ENCODE measurements at places on chromosomes 2 and 18.

- DNase-seq = peak; percentile 88
Measured at GRCh38 chr2:86079981-86080911, 25.4 kb downstream of the POLR1A start.

DNA sequence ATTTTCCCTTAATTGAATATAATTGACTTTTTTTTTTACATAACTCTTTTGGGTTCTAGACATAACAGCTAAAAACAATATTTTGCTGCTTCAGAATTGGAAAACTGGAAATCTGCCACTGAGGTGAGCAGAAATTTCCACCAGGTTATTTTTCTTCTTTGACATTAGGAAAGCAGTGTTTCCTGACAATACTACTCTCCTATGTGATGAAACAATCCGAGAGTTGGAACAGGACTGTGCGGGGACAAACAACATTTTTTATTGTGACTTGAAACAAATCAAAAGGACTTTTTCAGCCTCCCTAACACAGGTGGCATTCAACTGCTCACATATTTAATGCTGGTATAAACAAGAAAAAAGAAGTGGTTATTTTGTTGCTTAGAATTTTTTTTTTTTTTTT, 237.2 kb downstream of the RNF152 start:
- DNase-seq = no peak

DNA sequence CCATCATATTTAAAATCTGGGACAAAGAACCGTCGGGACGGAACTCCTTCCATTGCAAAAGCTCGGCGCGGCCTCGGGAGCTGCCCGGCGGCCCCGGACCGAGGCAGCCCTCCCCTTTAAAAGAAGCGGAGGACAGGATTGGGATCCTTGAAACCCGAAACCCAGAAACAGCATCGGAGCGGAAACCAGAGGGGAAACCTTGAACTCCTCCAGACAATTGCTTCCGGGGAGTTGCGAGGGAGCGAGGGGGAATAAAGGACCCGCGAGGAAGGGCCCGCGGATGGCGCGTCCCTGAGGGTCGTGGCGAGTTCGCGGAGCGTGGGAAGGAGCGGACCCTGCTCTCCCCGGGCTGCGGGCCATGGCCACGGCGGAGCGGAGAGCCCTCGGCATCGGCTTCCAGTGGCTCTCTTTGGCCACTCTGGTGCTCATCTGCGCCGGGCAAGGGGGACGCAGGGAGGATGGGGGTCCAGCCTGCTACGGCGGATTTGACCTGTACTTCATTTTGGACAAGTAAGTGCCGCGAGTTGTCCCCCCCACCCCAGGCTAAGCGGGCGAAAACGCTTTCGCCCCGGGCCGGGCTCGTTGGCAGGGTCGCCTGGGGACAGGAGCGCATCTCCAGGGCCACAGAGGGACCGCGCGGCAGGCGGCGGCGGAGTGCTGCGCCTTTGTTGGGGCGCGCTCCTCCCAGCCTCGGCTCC, at the start of gene ANTXR1:
TSS of gene ANTXR1 (plus strand) at position 38 of the 698 bp plus-strand sequence. CDS start at position 359, 321 bp downstream.
- DNase-seq = peak; percentile 43

- DNase-seq = peak; percentile 11
Measured at GRCh38 chr18:46868169-46868921, 49.0 kb downstream of the PIAS2 start.

GRCh38 chr2:72797740-72798139, 28.1 kb downstream of the EXOC6B start:
- DNase-seq = no peak

DNA sequence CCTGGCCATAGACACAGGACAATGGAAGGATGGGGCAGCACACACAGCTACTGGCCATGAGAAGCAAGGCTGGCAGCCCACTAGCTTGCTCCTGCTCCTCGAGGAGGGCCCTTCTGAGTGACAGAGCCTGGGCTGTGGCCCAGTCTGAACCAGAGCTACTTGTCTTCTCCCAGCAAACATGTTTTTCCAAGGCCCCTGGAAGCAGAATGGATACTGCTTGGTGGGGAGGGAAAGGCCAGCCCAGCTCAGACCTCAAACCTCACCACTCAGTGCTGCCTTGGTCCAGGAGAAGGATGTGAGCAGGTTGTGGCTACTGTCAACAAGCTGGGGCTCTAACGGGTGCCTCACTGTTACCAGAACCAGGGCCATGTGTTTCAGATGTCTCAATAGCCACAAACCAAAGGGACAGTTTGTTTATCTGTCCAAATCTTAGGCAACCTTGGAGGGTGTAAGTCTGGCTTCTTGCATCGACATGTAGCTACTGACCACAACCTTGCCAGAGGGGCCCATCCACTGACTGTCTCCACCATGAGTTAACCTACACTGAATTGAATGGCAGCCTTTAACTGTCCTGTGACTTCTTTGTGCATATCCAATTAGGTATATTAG, 98.6 kb downstream of the TGFA start:
- peak; percentile 84 for DNase-seq

DNA sequence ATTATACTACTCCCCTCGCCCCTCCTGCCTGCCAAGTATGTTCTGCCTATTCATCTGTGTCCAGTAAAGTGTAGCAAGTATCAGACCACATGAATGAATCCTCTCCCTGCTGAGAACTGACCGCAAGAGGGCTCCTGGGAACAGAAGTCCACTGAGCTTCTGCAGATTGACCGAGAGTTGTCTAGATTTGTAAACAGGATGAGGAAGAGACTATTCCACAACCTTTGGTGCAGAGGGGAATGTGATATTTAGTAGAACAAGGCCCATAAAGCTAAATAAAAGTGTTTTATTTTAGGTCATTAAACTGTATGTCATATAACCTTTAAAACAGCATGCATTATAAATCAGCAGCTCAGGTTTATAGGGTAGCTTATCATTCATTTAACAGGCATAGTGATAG, 377.0 kb downstream of the DCC start:
- peak; percentile 1 for DNase-seq

- DNase-seq = no peak
Measured at GRCh38 chr2:100664021-100664755, 101.4 kb downstream of the PDCL3 start.

DNA sequence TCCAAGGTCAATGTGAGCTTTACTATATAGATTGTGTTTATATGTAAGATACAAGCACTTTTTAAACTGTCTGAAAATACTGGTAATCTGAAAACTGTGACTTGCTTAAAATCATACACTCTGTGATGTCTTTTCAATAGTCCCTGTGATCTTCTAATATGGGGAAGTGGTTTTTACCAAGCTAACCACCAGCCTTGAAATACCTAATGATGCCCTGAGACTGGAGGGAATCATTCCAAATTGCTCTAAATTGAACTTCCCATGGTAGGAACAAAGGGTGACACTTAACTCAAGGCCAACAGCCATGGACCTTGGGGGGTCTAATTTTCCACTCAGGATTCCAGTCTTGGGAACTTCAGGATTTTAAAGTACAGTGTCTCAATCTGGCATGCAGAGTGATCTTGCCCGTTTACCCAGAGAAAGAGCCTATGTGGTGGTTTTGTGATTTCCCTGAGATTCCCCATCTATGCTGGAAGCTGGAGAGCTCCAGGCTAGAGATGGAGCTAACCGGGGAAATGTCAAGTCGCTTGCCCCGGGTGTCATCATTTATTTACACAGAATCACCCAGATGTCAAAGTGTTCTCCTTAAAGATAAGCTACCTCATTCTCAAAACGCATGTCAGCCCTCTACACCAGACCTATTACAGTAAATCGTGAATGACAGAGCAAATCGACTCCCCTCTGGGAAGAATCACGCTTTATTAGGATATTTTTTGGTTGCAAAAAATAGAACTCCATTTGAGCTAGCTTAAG, 198.5 kb downstream of the SP3 start:
- peak; percentile 54 for DNase-seq

DNA sequence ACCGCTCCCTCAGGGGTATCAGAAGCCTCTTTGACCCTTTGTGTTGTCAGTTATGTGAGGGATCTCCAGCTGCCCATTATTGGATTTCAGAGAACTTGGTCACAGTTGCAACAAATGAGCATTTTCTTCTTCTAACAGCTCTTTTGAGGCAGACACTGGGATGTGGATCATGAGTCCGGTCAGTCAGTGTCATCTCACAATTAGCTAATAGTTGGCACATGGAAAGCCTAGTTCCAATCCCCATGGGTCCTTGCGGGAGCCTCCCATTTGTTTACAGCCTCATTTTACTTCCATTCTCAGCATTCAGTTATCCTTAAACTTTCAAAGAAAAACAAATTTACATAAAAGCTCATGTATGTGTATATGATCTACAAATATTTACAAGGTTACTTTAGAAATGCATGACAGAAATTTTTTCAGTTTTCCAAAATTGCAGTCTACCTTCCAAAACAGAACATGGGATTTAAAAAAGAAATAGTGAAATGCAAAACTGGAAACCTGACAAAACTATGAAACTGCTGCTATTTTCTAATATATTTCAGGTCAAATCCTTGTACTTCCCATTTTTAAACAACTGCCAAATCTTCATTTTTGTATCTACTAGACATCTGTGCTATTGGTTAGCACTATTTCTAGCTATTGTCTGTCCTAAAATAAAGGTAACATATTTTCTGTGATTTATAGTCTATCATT, 547.1 kb upstream of the ZEB2 start:
- no peak for DNase-seq

DNA sequence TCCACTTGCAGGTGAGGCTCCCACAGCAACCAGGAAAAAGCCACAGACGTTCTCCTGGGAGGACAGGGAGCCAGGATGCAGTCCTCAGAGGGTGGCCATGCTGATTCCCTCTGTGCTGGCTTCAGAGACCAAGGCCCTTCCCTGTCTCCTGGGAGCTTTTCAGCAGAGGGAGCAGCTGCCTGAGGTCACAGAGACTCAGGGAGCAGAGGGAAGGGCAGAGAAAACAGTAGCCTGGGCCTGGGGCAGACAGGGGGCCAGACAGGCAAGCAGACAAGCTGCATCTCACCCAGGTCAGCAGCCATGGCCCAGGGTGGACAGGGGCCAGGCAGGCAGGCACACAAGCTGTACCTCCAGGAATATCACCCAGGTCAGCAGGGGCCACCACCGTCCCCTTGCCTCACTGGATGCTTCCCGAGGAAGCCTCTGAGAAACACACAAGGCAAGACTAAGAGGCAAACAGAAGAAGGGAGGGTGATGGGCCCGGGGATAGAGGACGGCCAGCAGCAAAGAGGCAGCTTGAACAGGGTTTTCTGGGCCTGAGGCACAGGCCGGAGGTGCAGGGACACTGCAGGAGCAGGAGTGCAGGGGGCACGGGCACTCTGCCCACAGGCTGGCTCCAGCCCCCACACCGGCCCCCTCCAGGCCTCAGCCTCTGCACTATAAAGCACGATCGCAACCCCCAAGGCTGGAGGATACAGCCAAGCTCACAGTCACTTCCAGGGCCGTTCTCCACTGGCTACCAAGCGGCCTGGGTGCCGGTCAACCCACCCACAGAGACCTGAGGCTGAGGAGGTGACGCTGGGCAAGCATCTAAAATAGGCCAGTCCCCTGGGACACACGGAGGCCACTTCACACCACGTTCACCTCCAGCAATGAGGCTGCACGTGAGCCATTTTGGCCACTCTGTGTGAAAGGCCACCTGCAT, 6.1 kb downstream of the SLC66A2 start:
- DNase-seq = no peak

DNA sequence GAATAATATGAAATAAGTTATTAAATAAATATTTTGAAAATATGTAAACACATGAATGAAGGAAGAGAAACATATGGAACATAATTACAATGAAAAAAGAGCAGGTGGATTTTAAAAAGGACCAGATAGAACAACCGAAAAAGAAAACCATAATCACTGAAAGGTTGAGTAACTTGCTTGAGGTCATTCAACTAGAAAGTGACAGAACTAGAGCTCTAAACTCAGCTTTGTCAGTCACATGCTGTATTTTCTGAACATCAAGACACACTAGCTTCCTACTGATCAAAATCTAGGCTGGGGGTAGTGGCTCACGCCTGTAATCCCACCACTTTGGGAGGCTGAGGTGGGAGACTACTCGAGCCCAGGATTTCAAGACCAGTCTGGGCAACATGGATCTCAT, 30.0 kb upstream of the ITGAV start:
- no peak for DNase-seq

DNA sequence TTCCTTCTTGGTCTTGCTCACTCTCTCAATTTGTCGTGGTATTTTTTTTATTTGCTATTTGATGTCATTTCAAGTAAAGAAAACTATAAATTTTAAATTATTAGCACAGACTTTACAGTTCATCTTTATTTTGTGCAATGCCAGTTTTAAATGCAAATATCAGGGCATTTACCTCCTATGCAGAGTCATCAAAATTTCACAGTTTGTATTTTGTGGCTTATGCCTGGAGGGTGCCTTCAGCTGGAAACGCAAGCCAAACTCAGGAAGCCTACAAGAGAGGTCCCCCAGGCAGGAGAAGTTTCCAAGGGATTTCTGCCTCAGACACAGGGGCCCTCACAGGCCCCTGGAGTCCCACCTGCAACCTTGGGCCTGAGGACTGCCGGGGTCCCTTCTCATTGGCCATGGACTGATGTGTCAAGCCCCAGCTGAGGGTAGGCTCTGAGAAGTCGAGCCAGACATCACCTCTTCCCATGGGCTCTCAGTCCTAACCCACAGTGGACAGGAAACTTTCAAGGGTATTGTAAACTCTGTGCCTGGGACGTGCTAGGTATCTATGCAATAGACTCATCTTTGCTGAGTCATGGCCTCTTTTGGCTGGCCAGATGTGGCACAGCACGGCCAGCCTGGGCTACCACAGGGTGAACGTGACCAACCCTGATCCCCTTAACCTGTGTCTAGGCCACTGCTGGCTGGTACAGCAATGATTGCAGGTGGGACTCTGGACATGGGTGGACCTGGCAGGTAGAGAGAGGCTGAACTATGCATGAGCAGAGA, 236.5 kb downstream of the CELF4 start:
- DNase-seq = peak; percentile 20

DNA sequence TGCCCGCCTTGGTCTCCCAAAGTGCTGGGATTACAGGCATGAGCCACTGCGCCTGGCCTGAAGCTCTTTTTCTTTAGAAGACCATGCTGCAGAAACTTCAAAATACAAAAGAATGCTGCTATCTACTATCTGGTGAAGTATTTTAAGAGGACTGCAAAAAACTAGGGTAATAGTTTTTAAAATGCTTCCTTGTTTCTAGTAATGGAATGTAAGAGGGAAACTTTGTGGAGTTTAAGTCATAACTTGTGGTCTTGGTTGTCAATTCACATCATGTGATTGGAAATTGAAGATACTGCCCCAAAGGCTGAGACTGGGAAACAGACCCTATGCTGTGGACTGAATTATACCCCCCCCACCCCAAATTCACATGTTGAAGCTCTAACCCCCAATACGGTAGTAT, 68.3 kb downstream of the B3GNT2 start:
- no peak for DNase-seq

DNA sequence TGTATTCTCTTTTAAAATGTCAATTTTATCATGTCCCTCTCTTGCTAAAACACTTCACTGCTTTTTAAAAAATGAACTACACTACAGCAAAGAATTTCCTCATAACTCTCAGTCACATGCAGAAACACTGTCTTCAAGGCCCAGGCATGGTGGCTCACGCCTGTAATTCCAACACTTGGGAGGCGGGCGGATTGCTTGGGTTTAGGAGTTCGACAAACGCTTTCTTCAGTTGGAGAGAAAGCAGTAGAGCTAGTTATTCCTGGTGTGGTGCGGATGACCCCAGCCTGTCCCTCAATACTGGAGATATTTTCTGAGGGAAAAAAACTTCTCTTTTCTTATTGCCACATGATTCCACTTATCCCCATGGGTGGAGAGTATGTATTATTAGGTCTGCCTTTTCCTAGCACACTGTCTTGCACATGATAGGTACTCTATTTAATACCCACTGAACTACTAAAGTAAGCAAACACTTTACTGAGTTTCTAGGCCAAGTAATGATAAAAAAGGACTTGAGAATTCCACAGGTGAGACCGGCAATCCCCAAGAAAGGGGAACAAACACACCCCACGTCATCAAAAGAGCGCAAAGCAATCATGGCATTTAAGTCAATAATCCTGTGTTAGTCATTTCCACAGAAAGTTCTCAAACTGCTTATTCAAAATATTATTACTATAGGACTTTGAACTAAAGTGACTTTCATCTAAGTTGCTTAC, 77.1 kb downstream of the SPIRE1 start:
- DNase-seq = no peak

Data from hematopoietic multipotent progenitor cell treated with erythropoietin and hydrocortisone succinate and interleukin-3 and kit ligand, for 4 days (in vitro differentiated cells).